ENCODE measurements at places on chromosomes 4 and X. TPM values are rescaled to one million over a fixed set of nuclear protein-coding genes. Genes with fewer than 3 reads are reported as not detected.

The ASB11 gene
- not detected for total RNA-seq

The IQSEC2 gene
- 0.08 TPM for total RNA-seq

The CT45A3 gene
- not detected for total RNA-seq

The ERAS gene
- total RNA-seq, result not detected

The SATL1 gene
- total RNA-seq, result not detected

The SMARCA5 gene
- 39.3 TPM for total RNA-seq

The FGF16 gene
- not detected for total RNA-seq

The IL13RA2 gene
- total RNA-seq, result not detected

The MAGEA1 gene
- not detected for total RNA-seq

The RHOH gene
- total RNA-seq, result 178 TPM

The IDH3G gene
- 61.1 TPM for total RNA-seq

The KDM5C gene
- total RNA-seq, result 91.7 TPM

The RAP1GDS1 gene
- 44.6 TPM for total RNA-seq

The WNK3 gene
- 0.30 TPM for total RNA-seq

The F9 gene
- not detected for total RNA-seq

The FRMD7 gene
- not detected for total RNA-seq

The OTC gene
- not detected for total RNA-seq

The BANK1 gene
- 0.60 TPM for total RNA-seq

The MAGEA8 gene
- not detected for total RNA-seq

The ZNF157 gene
- 0.48 TPM for total RNA-seq

The ZNF41 gene
- total RNA-seq, result 14.4 TPM

The DCLK2 gene
- total RNA-seq, result not detected

The F8A3 gene
- 0.89 TPM for total RNA-seq

The TMPRSS11B gene
- total RNA-seq, result not detected

The SAGE1 gene
- not detected for total RNA-seq

The PGAM4 gene
- 0.41 TPM for total RNA-seq

The ADAM29 gene
- not detected for total RNA-seq

The ZAR1 gene
- not detected for total RNA-seq

The CPLX1 gene
- total RNA-seq, result 2.5 TPM

The GDPD2 gene
- total RNA-seq, result 0.33 TPM

The XAGE2 gene
- not detected for total RNA-seq

The MAGIX gene
- total RNA-seq, result 2.2 TPM

The PROM1 gene
- total RNA-seq, result not detected

The MAPK10 gene
- not detected for total RNA-seq

The BEX3 gene
- total RNA-seq, result 28.5 TPM

The CSTF2 gene
- 27.3 TPM for total RNA-seq

The SSX4B gene
- not detected for total RNA-seq

The PLK4 gene
- total RNA-seq, result 40.1 TPM
